ENCODE measurements at places on chromosomes 5 and 9. TPM values are rescaled to one million over a fixed set of nuclear protein-coding genes. Genes with fewer than 3 reads are reported as not detected.

The DNM1 gene
- 108 TPM for total RNA-seq

The ANKDD1B gene
- total RNA-seq: 0.98 TPM

The PITX1 gene
- total RNA-seq: 0.25 TPM

The STKLD1 gene
- total RNA-seq: 1.2 TPM

The TGFBI gene
- total RNA-seq: 9.6 TPM

The SHOC1 gene
- total RNA-seq: not detected

The TMEM203 gene
- 21.9 TPM for total RNA-seq

The IFNA21 gene
- not detected for total RNA-seq

Measured in temporal lobe (tissue), 4 donors.